NCI-H187 (cell line): ENCODE measurements at places on chromosomes 7 and 10.

DNA sequence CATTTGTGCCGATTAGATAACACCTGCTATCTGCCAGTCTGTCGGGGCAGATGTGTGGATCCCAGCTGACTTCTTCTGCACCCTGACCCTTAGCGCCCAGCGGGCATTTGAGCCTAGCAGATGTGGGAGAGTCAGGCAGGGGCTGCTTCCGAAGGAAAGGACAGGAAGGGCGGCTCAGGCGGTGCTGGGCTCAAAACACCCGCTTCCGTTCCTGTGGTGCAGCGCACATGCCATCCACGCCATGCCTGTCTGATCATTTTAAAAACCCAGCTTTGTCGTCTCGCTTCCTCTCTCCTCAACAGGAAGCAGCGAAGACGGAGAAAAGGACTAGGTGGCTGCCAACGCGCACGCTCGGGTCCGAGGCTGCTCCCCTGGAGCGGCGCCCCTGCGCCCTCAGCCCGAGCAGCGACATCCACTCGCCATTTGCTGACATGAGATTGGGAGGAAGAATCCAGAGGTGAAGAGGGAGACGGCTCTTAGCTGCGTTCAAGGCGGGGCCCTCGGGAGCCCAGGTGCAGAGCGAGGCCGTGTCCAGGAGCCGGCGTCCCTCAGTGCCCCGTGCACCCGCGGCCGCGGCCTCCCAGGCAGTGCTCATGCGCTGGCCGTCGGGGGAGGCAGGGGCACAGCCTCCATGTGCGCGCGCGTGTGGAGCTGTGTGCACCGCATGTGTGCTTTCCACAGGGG lies 5.9 kb upstream of the BHLHA15 start:
- DNase-seq, result no peak

DNA sequence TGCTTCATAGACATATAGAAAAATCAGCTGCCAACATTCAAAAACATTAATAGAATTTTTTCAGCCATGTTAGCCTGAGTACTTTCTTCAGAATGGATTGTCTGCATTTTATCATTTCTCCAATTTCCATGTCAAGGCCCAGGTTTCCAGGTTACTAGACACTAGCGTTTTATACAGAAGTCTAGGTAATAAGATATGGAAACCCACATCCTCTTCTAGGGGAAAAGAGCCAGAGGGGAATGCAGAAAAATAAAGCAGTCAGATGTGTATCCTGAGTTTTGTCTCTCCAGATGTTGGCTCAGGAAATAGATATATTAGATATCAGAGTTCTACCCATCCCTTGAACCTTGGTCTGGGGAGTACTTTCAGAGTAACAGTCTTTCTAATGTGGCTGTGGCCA lies 20.4 kb downstream of the GIMAP4 start:
- no peak for DNase-seq

GRCh38 chr7:29853072-29853471 lies 46.8 kb downstream of the WIPF3 start:
- no peak for DNase-seq

DNA sequence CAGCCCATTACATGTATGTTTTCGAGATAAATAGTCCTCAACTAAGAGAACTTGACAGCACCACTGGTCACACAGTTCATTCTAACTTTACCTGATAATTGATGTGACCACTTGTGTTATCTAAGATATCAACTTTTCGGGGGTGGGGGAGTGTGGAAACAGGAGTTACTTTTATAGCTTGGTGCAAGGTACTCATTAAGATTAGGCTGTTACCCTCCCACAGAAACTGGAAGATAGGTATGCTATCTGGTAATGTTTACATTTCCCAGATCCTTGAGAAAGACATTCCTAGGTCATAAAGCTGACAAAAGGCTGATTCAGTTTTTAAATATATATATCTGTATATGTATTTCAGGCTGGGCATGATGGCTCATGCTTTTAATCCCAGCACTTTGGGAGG lies 11.1 kb downstream of the ERVW-1 start:
- no peak for DNase-seq

DNA sequence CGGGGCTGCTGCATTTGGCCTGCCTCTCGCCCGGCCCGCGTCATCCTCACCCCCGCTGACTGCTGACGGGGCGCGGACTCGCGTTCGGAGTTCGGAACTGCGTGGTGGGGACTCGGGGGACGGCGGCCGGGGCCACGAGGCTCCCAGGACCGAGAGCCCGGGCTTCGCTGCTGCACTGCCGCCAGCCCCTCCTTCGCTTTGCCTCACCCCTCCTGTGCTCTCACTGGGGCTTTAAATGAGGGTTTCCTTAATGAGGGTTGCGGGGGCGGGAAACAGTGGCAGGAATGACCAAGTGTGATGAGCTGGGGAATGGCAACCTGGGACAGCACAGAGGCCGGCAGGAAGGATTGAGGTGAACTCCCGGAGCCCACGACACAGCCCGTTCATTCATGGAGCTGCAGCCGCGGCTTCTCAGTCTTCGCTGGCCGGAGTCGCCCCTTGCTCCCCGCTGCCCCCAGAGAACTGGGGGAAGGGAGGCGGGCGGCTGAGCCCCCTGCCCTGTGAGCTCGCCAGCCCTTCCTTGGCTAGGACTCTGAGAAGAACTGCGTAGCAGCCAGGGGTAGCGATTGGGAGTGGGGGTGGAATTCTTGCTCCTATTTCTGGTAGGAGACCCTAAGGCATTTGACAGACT lies 1.5 kb upstream of the LRRC4 start:
- DNase-seq, result no peak

GRCh38 chr10:235915-236314 lies 100.7 kb downstream of the ZMYND11 start:
- no peak for DNase-seq

DNA sequence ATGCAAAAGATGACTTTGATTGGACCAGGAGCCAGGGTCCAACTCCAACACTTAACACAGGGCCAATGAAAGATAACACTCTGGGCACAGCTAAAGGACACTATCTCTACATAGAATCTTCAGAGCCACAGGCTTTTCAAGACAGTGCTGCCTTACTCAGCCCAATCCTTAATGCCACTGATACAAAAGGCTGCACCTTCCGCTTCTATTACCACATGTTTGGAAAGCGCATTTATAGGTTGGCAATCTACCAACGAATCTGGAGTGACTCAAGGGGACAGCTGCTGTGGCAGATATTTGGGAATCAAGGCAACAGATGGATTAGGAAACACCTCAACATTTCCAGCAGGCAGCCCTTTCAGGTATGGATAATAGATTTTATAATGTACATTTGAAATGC lies 160.7 kb downstream of the MALRD1 start:
- no peak for DNase-seq

- DNase-seq, result no peak
Measured at GRCh38 chr10:90276894-90277475, 575.6 kb downstream of the KIF20B start.

GRCh38 chr7:113918946-113919345 lies at the start of gene PPP1R3A:
Gene PPP1R3A, minus strand, starts transcription at chr7:113919009. Its CDS starts 13 bp downstream, at chr7:113918996.
- no peak for DNase-seq

- no peak for DNase-seq
Measured at GRCh38 chr10:112442063-112442462, 4.7 kb downstream of the ZDHHC6 start.

GRCh38 chr10:93074597-93075368 lies 1.1 kb downstream of the CYP26A1 start:
- DNase-seq, result no peak

- no peak for DNase-seq
Measured at GRCh38 chr7:29170781-29171180, 23.8 kb upstream of the CHN2 start.

GRCh38 chr7:41053820-41054219 lies 649.1 kb downstream of the INHBA start:
- DNase-seq, result no peak

DNA sequence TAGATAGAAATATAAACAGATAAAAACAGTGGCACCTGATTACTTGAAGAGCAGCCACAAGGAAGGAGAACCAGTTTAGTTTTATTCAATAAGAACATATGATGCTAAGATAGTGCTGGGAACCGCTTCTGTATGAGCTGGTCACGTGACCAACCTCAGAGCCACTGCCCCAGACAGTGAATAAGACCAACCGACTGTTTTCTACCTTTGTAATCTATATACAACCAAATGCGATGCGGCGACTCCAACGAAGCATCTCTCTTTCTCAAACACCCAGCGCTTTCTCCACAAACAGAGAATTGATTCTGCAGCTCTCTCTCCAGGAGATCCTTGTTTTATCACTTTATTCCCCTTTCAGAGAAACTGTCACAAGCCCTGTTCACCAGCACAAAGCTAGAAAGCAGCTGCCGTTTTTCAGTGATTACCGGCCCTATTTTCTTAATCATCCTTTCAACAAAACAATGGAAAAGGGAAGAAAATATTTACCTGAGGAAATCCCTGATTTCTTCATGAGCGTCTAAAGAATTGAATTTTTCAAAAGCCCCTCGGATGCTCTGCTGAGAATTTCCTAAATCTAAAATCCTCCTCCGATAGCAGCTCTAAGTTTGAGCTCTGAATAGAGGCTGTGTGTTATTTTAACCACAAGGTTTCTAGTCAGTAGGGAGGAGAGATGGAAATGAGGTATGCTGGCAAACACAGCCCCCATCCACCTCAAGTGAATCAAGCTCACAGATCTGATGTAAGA lies 55.7 kb upstream of the JCAD start:
- no peak for DNase-seq

DNA sequence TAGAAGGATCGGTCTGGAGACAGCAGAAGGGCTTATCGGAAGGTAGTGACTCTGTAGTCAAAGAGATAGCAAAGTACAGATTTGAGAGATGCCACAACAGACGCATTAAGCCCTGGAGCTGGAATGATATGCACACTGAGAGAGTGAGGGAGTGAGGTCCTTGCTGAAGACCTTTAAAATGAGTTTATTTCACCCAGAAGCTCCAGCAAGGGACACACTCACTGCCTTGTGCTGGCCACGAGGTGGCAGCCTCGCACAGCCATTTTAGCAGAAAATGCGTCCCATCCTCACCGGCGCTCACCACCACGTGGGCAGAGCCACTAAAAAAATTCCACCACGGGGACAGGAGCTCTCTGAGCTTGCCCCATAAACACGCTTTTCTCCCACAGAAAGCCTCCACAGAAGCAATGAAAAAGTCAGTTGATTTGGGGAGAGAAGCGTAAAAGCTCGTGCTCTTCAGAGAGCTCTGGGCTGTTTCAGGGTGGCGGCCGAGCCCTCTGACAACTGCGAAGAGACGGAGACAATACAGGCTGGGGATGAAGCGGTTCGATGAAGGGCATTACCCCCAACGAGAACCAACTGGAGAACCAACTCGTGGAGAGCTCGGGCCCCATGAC lies 163.0 kb upstream of the KLF14 start:
- no peak for DNase-seq

DNA sequence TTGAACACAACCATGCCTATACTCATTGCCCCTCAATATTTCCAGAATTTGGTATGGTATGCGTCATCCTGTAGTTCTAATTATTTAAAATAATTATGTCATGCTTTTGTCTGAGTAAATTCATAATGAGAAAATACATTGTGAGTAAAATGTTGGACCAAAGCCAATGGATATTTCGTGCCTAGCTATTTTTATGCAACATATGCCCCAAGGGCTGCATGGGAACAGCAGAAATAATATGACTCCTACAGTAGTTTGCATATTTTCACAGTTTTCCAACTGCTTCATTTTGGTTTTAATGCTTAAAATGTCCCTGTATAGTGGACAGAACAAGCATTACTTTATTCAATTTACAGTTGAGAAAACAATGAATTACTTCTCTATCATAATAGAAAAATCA lies 1115.6 kb upstream of the GHITM start:
- no peak for DNase-seq
